ENCODE measurements at places on chromosomes 7 and 10.

DNA sequence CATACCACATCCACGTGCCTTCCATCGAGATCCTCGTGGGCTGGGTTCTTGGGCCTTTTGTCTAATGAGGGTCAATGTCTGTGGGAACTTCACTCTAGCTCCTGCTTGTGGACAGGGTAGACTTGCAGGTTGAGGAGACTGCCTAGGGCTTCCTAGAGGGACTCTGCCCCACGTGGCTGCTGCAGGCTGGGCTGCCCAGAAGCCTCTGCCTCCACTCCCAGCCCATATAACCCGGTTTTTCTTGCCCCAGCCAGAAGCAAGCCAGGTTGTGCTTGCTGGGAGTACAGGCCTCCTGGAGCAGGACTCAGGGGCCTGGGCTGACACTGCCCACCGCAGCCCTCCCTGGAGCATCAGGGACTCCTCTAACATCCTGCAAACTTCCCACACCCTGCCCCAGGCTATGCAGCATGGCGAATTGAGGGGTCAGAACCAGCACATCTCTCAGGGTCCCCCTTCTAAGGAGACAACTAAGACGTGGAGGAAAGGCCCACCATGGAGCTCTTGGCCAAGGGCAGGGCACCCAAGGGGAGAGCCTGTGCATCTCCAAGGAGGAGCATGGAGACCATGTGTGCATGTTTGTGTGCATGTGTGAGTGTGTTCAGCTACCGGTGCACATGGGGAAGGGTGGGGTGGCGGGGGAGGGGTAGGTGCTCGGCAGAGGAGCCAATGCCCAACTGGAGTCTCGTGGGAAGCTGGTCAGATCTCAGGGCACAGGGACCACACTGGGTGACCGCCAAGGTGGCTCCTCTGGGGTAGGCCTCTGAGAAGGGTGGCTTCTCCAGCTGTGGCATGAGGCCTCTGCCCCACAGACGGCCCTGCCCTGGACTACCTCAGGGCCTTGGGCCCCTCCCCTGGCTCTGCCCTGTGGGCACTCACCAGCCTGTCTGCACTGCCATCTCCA lies 62.6 kb downstream of the RASGEF1A start:
- DNase-seq, result no peak

DNA sequence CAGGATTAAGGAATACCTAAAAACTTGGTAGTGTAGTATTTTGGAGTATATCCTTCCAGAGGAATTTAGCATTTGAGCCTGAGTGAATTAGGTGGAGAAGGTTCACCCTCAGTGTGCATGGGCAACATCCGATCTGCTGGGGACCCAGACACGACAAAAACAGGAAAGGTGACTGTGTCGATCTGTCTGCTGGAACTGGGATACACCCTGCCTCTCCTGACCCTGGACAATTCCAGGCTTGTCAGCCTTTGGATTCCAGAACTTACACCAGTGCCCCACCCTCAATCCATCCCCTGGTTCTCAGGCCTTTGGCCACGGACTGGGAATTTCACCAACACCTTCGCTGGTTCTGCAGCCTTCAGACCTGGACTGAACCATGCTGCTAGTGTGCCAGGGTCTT lies 41.9 kb downstream of the PTPRE start:
- DNase-seq, result no peak

DNA sequence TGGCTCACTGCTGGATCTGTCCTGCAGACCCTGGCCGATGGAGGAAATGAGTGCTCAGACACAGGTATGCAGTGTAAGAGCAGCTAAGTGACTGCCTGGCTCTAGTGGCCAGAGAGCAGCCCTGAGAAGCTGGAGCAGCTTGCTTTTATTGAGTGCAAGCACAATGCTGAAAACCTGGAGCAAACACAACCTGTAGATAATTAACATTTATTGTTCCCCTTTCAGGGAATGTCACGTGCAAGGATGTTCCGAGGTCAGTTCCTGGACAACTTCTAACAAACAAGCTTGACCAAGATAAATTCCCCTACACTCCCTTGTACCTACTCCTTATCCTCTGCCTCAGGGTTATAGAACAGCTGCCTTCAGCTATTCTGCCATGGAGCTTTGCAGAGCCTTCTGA lies 31.3 kb downstream of the DDC start:
- no peak for DNase-seq

DNA sequence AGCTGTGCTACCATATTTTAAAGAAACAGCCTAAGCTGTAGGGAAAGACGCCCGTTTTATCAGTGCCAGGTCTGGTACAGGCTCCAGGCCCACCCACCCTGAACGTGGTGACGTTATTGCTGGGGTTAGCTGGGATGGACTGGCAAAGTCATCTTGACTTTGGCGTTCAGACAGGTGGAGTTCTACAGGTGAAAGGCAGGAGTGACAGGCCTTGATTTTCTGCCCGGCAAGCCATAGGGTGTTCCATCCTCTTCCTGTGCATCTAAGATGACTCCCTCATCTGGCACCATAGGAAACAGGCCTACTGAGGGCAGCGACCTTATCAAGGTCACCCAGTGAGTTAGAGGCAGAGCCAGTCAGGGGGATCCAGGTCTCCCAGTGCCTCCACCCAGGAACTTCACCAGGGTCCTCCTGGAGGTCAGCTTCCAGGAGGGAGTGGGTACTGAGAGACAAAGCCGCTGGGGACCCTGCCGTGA lies 41.6 kb downstream of the HK1 start:
- no peak for DNase-seq

GRCh38 chr7:12888717-12889116 lies 201.3 kb downstream of the ARL4A start:
- no peak for DNase-seq

DNA sequence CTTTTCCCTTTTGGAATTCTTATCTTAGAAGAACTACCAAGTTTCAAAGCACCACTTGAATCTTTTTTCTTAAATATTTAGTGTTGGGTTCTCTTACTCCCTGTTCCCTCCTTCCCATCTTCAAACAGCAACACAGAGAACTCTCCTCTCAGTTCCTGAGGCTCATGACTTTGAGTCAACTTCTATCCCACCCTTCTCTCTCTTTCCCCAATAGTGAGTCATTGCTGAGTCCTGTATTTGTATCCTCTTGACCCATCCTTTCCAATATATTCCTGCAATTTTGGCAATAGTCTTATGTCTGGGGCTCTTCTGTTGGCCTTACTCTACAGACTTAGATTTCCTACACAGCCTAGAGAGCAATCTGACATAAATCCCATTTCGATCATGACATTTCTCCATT lies 20.8 kb upstream of the JCAD start:
- no peak for DNase-seq

GRCh38 chr10:130743751-130744271 lies 567.7 kb downstream of the TCERG1L start:
- DNase-seq, result no peak

DNA sequence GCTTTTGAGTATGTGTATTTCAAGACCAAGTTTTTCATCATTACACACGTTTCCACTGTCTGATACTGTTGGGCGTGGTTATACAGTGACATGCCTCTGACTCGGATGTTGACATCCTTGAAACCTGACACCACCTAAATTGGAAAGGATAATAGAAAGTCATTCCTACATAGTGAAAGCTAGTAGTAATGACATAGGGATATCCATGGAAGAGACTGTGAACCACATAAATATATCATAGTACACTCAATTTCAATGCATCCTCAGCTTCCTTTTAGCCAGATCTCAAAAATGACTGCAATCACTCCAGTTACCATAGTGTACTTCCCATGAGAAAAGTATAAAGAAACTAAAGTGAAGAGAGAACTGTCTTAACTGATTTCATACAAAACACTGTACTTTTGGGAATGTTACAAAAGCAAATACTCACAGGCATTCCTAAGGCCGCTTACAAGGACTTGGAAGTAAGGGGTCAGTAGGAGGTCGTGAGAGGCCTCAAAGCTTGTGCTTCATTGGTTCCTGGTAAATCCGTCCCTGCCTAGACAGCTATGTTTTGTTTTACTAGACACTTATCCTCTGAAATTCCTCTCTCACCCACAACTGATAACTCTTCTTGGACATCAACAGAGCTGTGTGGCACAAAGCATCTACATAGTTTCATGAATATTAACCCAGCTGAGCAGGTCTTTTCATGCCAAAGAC lies 71.8 kb upstream of the VWDE start:
- DNase-seq, result no peak
